Brain microvascular endothelial cell (primary cell): ENCODE measurements at places on chromosomes 11 and 22.

GRCh38 chr11:43922744-43923405, 19.6 kb upstream of the C11orf96 start:
- DNase-seq: no peak

DNA sequence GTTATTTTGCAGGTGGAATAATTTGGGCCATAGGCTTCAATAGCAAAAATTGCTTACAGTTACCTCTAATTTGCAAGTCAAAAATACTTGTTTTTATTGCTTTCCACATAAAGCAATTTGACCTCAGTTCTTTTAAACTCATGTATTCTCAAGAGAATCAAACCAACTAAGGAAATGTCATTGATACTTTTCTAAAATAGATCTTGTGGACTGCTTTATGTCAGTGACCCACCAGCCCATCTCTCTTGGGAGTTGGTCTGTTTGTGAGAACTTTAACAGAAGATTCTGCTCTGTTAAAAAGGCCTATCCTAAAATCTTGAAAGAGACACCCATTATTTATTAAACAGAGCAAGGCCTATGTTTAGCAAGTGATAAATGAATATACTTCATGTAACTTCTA, 75.2 kb downstream of the DDIAS start:
- no peak for DNase-seq

- no peak for DNase-seq
These were observed 71.0 kb downstream of the MYEOV start for GRCh38 chr11:69364921-69365320.

DNA sequence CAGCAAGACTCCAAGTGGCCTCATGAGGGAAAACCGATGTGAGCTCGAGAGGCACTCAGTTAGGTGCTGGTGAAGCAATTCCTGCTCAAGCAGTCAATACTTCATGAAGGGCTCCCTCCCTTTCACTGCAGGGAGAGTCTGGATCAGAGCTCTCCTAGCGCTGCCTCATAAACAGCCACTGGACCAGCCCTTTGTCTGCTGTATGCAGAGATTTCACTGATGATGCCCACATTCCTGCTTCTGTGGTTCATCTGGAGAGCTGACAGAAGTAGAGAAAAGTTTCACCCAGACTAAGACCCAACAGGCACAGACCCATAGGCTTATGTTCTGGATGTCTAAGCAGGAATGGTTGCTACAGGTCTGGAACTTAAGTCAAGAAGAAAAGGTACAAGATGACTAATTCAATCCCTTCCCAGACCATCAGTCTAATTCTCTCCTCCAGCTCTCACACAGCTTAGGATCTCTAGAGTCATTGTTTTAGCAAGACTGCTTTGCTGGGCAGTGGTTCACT, 4.0 kb downstream of the UCP2 start:
- no peak for DNase-seq

DNA sequence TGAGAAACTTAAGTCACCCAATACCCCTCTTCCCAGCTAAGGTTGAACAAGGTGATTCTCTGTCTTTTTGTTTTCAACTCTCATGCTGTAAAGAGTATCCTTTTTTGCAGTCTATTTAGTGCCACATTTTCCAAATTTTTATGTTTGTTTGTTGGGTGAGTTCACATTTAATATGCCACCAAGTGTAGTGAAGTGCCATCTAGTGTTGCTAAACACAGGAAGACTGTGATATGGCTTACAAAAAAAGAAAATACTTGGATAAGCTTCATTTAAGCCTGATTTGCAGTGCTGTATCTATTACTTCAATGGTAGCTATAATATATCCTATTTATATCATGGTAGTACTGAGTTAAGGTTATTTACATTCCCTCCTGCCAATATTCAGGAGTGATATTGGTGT, 319.2 kb upstream of the CHORDC1 start:
- DNase-seq: no peak

GRCh38 chr22:39543095-39543494, 10.5 kb upstream of the RPS19BP1 start:
- DNase-seq: no peak

- DNase-seq: peak; percentile 84
These were observed 22.7 kb upstream of the OR4B1 start for GRCh38 chr11:48193876-48194275.

- peak; percentile 36 for DNase-seq
These were observed 68.2 kb upstream of the EED start for GRCh38 chr11:86176165-86176884.

GRCh38 chr11:57098191-57098590, 83.6 kb upstream of the LRRC55 start:
- no peak for DNase-seq

- DNase-seq: no peak
These were observed 89.8 kb downstream of the DBX1 start for GRCh38 chr11:20070459-20070858.

DNA sequence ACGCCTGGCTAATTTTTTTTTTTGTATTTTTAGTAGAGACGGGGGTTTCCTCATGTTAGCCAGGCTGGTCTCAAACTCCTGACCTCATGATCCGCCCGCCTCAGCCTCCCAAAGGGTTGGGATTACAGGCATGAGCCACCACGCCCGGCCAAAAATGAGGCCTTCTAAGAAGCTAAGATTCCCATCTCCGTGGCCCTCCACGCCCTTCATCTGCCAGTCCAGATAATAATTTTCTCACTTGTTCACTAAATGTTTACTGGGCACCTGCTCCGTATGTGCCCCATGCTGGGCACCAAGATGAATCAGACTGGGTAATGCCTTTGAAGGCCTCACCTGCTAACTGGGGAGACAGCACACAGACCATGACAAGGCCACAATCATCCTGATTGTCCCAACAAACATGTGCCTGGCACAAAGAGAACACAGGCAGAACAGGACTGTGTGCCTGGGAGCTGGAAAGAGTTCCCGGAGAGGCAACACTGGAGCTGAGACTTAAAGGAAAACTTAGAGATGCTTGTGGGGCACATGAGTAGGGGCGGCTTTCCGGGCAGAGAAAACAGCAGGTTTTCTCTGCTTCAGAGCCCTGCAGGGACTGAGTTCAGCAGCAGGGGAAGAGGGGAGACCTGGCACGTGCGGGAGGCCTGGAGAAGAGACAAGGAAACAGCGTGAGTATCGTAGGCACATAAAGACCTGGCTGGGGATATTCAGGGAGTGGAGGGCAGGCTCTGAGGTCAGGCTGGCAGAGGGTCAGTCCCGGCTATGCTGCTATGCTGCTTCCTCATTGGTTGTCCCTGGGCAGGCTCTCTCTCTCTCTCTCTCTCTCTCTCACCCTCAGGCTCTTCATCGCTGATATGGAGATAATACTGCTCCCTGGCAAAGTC, 2.4 kb downstream of the KIAA0930 start:
- no peak for DNase-seq

- no peak for DNase-seq
These were observed 36.7 kb downstream of the TPBGL start for GRCh38 chr11:75277211-75277805.

- DNase-seq: no peak
These were observed 16.8 kb upstream of the RGL4 start for GRCh38 chr22:23673826-23674690.

DNA sequence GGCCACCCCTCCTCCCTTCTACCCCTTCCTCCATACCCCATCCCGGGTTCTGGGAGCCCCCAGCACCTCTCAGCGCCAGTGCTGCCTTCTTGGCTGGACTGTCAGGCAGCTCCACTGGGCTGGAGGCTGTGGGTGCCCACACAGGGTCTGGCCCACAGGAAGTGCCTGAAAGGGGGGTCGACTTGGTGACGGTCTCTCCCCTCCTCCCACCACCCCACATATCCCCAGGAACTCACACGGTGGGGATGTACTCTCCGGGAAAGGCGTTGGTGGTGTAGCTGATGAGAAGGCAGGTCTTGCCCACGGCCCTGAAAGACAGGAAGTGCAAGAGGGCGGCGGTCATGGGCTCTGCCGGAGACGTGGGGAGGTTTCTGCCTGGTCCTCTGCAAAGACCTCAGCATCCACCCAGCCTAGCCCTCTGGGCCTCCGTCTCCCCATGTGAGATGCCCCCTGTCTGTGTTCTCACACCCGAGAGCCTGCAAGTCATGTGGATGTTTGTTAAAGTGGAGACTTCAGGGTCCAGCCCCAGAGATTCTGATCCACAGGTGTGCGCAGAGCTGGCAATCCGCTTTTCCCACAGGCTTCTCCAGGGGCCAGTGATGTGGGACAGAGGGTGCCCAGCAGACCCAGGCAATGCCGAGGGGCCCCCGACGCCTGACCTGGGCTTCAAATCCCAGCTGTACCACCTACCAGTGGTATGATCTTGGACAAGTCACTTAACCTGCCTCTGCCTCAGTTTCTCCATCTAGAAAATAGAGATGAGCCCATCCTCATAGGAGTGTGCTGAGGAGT, 2.5 kb downstream of the RAC2 start:
- DNase-seq: no peak

- DNase-seq: no peak
These were observed 53.0 kb downstream of the KREMEN1 start for GRCh38 chr22:29125844-29126243.

DNA sequence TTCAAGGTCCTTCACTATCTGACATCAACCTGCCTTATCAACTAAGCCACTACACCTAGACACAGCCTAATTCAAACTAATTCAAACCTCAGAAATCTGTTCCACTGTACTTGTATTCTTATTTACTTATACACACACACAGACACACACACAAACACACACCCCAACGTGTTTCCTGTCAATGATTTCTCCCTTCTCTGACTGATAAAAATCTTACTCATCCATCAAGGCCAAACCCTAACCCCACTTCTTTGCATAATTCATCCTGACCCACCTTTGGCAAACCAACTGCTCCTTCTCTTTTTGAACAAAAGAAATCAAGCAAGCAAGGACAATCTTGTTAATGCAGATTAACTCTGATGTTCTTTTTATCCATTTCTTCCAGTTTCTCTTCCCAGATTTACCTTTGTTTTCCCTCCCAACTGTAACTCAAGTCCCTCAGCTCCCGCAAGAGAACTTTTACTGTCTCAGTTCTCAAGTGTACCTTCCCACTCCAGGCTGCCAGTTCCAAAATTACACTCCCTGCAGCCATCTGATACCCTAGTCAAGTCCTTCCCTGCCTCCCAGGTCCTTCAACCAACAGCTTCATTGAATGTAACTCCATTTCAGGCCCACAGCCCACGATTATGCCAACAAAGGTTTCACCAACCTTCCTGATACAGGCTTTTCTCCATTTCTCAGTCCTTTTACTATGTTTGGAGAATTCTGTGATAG, 78.3 kb downstream of the PAK1 start:
- no peak for DNase-seq

- DNase-seq: no peak
These were observed 23.9 kb downstream of the LRFN4 start for GRCh38 chr11:66880496-66881450.

DNA sequence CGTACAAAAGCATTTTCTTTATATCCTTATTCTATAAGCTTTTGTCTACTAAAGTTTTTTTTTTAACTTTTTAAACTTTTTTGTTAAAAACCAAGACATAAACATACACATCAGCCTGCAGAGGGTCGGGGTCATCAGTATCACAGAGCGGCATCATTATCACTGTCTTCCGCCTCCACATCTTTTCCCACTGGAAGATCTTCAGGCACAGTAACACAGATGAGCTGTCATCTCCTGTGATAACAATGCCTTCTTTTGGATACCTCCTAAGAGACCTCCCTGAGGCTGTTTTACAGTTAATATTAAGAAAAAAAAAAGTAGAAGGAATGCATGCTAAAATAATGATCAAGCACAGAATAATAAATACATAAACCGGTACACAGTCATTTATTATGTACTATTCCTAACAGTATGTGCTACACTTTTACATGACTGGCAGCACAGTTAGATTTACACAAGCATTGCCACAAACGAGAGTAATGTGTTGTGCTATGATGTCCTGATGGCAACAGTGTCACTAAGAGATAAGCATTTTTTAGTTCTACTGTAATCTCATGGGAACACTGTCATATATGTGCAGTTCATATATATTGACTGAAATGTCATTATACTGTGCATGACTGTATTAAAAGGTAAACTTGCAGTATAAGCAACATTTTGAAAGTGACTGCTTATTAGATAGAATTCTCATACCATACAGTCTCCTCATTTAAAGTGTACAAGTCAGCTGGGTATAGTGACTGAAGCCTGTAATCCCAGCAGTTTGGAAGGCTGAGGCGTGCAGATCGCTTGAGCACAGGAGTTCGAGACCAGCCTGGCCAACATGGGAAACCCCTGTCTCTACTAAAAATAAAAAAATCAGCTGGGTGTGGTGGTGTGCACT, 58.6 kb downstream of the KDM2A start:
- no peak for DNase-seq

GRCh38 chr22:36457688-36458450, 23.6 kb downstream of the TXN2 start:
- no peak for DNase-seq

GRCh38 chr22:30362651-30363281, 6.0 kb downstream of the CCDC157 start:
- no peak for DNase-seq

DNA sequence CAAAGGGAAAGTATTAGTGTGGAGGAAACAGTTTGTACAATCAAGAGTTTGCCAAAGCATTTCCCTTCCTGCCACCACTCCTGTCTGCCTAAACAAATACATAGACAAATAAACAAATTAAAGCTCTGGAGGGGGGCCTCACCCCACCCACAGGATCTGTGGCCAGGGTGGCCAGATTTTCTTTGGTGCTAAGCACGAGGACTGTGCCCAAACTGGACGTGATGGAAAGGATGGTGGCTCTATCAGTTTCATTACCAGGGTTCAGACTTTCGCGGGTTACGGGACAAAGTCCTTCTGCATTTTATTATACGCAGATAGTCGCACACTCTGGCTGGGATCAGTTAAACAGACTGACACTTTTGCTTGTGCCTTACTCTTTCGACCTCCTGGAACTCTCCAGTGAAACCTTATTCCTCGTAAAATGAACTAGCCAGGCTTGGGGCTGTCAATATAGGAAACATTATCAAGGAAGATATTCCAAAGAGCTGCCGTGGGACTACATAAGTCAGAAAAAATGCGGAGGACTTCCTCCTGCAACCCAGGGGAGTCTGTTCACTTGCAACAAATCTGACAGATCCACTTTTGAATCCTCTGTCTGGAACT, 11.2 kb downstream of the BARX2 start:
- DNase-seq: no peak

- DNase-seq: no peak
These were observed 46.6 kb upstream of the FADD start for GRCh38 chr11:70156291-70157037.

- peak; percentile 35 for DNase-seq
These were observed 262.5 kb downstream of the DCDC1 start for GRCh38 chr11:31106968-31107576.

DNA sequence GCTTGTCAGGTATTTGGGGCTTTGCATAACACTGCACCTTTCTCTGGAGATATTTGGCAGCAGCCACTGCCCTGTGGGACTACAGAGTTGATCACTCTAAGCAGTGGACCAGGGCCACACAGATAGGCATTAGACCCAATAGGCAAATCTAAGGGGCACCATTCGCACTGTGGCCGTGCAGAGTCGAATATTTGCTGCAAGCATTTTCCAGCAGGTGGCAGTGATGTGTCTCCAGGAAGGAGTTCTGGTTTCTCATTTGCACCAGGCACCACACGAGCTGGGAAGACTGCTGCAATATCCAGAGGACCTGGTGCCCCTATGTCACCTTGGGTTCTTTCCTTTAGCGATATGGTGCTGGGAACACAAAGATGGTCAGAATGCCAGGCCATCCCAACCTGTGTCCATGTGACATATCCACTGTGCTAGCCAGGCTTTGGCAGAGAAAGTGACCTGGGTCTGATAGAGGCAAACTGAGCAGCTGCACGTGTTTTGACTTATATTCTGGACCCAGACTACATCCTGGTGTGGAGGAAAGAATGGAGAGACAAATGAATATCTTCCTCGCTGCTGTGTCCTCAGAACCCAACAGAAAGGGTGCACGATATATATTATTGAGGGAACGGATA, 318.7 kb downstream of the BUD13 start:
- DNase-seq: peak; percentile 31

- DNase-seq: no peak
These were observed 26.0 kb downstream of the POU2AF3 start for GRCh38 chr11:111324277-111324720.
